ENCODE measurements at places on chromosomes 4 and X.
A peak's percentile ranks its signal among the peaks of the same experiment; 100 is the strongest.

GRCh38 chr4:30744957-30745640 is 24.9 kb downstream of the PCDH7 start:
- peak; percentile 53 for DNase-seq

DNA sequence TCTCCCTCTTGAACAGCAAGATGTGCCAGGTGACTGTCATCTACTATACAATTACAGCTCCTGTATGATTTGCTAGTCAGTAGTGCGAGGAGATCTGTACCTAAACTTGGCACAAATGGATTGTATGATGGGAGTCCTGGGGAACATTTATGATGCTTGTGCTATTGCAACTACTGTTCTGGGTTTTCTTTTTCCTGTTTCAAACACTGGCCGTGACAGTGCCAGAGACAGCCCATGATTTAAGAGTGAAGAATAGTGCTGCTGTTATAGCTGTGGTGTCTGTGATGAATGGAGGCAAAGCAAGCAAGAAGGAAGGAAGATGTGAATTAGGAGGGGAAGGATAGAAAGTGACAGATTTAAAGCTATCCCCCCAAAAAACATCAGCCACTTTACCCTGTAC is 1868.9 kb downstream of the PCDH7 start:
- no peak for DNase-seq

DNA sequence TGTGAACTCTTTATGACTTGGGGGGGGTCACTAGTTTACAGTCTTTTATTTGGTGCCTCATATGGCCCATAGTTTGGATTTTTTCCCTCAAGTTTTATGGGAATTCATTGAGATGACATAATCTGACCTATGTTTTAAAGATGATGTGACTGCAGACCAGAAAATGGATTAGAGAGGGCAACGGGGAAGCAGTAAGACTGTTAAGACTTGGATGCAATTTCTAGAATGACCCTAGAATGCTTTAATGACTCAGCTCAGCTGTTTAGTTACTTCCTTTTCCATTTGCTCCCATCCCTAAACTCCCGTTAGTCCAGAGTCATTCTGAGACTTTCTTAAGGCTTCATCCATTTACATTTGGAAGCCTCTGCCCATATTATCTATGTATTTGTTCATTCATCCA is 59.9 kb upstream of the PDGFRA start:
- DNase-seq: peak; percentile 23

DNA sequence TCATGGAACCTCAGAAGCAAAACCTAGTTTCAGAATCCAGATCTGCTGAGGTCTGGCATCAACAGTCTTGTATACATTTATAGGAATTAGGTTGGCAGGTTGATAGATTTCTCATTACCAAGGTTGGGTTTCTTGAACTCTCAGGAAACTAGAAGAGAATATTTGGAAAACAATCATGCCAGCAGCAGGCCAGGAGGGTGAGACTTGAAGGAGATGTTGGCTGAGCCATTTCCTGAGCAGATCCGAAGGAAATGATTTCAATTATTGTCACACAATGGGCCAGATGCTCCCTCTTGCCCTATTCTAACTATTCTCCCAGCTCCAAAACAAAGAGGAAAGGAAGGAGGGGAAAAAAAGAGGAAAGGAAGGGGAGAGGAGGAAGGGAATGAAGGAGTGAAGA is 45.2 kb downstream of the SHROOM4 start:
- no peak for DNase-seq

DNA sequence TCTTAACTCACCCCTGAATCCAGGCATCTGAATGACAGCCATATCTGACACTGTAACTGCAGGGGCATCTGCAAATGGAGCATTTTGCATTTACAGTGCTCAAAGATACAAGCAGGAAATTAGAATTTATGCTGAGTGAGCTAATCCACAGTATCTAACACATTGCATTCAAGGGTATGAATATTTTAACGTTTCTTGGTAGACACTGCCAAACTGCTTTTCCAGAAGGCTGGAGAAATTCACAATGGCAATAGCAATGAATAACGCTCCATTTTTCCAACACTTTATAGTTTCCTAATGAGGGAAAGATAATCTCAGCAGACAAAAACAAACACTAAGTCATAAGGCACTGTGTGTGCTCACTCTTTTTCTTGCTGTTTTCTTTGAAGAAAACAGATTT is 30.9 kb downstream of the AADAT start:
- no peak for DNase-seq

GRCh38 chrX:54030329-54030728 is 13.9 kb downstream of the PHF8 start:
- DNase-seq: no peak

DNA sequence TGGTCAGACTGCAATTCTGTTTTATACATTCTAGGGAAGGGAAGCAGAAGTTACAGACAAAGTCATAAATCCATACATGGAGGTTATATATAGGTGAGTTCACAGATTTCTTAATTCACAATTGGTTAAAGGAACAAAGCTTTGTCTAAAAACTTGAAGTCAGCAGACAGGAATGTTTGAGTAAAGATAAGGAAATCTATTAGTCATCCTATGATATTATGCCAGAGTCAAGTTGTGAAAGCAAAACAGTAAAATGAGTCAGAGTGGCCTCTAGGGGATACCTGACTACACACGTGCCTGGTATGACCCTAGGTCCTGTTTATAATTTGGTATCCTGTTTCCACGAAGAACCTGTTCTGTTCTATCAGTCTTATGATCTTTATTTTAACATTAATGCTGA is 31.5 kb downstream of the ACTRT1 start:
- peak; percentile 55 for DNase-seq

DNA sequence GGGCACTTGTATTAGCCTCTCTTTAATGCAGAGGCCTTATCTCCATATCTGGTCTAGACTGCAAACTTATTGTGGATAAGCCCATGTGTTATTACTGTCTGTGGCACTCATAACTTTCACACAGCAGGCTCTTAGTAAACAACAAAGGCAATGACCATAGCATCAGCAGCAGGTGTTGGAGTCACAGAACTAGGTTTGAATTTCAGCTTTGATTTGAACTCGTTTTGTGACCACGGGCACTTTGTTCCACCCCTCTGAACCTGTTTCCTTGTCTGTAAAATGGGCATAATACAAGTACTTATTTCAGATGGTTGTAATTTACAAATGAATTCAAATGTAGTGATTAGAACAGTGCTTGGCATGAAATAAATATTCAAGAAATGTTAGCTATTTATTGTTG is 121.8 kb upstream of the C1GALT1C1 start:
- DNase-seq: no peak

DNA sequence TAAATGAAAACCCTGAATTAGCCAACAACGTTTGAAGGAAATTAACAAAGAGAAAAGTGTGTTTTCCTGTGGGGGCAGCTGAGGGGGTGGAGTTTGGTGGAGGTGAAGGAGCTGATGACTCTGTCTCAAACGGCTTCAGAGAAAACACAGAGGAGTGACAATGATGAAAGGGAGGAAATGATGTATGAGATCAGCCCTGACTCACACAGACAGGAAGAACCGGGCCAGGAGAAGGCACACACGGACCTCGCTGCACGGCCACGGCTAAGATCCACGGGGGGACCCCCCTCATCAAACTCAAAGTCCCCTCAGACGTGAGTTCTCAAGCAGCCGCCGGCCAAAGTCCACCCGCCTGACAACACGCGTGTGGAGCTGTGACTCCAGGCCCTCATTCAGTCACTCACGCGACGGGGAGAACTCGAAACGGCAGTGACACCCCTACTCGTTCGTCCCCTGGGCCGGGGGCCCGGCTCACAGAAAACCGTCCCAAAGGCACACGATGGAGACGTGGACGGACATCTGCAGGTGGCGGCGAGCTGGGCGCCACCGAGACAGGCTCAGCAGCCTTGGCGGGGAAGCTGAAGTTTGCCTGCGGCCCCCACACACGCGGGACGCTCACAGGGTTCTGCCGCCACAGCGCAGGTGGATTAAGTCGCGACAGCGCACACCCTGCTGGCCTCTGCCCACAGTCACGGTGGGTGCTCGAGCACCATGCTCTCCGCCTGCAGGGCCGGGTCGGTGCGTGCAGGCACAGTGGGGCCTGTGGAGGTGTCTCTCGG is 28.8 kb downstream of the PPP2R3B start:
- peak; percentile 83 for DNase-seq

DNA sequence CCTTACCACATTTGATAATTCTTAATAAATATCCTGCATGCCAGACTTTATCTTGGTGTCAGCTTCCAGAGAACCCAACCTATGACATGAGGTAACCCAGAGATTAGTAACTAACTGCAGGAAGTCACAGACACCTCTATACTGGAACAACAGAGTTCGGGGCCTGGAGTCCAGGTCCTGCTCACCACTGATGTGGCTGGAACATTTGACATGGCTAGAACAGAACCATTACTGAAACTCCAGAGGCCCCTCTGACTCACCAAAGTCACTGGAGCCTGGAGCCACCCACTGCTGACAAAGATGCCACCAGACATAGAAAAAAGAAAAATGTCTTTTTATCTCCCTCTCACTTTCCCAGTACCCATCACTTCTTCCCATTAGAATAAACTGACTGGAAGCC is 403.7 kb downstream of the MID1IP1 start:
- no peak for DNase-seq

GRCh38 chr4:55116450-55116849 is 8.9 kb downstream of the KDR start:
- DNase-seq: peak; percentile 55

DNA sequence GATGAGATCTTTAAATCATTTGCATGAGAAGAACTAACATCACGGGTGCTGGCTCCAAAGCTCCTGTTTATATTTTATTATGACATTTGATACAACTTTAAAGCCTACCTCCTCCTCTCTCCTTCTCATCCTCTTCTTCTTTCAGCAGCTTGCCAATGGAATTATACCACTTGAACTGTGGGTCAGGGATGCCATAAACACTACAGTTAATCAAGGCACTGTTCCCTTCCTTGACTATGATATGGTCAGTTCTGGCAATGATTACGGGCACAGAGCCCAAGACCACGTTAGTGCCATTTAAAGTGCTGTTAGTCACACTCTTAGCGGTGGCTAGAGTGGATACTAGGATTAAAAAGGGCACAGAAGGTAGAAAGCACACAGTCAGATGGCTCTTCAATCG is 20.7 kb downstream of the MFAP3L start:
- DNase-seq: no peak

DNA sequence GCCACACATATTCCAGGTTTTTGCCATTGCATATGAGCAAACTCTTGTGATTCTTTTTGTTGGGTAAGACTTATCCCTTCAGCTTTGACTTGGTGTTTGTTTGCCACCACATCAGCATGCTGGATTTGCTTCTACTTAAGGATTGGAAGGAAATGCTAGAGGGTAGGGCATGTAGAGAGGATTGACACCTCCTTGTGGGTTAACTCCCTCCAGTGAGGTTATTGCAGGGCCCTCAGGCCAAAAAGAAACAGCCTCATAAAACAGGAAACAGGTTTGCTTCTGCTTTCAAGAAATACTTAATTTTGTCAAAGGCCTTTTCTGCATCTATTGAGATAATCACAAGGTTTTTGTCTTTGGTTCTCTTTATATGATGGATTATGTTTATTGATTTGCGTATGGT is 15.2 kb upstream of the INPP4B start:
- no peak for DNase-seq

GRCh38 chrX:9327747-9328145 is 137.1 kb upstream of the TBL1X start:
- DNase-seq: peak; percentile 79

DNA sequence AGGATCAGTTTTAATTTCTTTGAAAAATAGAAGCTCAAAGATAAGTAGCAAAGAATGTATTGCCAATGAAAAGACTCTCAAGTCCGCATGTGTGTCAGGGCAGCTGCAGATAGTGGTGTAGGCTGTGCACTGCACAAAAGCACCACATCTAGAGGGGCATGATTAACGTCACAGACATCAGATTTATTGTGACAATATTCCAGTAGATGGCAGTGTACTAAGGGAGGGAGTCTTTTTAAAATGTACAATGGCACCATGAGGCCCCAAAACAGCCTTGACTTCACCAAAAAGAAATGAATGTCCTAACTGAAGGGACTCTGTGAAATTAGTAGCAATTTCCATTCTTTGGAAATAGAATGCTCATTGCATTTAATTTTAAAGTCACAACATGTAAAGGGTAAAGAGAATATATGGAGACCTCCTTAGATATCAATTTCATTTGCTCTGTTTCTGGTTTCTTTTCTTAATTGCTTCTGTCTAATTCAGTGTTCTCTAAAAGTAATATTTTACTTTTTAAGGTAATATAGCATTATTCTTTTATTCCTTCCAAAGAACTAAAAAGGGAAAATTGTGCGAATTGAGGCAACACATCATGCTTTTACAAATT is 98.4 kb downstream of the ZNF827 start:
- DNase-seq: peak; percentile 59
